DMS53 (cell line): ENCODE measurements at places on chromosomes 6 and 20.
A peak's percentile ranks its signal among the peaks of the same experiment; 100 is the strongest.

DNA sequence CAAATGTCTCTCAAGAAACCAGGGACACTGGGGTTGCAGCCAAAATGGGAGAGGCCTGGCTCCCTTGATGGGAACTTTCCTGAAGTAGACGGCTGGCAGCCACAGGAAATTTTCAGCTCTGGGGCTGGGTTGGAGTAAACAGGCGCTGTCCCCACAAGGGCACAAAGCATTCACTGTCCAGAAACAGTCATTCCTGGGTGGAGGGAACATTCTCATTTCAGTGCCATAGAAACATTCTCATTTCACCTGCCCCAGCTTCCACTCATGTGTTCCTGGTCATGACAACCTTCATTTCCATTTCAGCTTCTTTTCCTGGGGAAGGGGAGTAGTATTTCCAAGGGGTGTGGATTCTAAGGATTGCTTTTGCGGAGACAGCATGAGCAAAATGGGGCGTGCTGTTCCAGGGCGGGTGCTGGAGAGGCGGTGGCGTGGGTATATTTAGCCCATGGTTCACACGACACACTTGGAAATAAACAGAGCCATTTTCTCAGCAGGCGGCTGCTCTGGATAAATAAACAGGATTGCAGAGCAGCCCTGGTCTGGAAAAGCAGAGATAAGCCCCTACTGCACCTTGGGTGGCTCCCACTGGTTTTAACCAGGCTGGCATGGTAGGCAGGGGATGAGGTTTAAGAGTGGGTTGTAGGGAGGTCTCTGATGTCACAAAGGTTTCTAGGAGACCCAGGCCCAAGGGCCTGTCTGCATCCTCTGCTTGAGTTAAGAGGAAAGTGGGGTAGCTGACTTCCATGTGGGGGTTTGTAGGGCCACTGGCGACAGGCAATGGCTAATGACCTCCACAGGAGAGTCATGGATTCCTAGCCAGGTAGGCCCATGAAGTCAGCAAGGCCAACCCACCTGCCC lies 32.9 kb downstream of the COX4I2 start:
- no peak for DNase-seq

- no peak for DNase-seq
Measured at GRCh38 chr6:80158478-80158989, 52.1 kb downstream of the BCKDHB start.

DNA sequence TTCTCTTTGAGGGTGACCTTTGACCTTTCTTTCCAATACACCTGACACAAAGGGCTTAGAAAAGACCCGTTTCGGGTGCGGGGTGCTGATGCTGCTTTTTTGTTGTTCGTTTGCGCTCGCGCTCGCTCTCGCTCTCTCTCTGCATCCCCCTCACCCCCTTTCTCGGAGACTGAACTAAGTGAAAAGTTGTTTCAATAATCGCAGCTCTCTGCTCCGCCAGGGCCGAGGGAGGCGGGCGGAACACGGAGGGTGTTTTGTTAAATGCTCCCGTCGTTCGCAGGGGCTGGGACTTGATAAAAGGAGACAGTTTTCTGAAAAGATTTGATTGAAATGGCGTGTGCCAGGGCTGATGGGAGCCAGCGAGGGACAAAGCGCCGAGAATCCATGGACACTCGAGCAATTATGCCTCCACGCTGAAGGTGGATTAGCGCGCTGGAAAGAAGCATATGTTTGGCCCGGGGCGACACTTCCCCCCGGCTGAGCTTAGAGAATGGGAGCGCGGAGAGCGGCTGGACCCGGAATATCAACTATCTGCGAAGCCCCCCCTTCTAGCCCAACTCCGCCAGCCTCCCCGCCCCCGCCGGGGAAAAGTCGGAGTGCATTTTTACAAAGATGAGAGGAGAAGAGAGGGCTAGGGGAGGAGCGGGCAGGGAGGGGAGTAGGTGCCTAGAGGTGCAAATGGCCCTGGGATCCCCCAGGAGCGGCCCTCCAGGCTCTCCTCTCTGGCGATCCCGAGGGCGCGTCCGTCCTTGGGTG lies 25.0 kb downstream of the TFAP2A start:
- DNase-seq: no peak

- DNase-seq: peak; percentile 75
Measured at GRCh38 chr6:89610149-89610642, 28.4 kb downstream of the LYRM2 start.

GRCh38 chr20:46946181-46946624 lies 51.6 kb downstream of the EYA2 start:
- DNase-seq: no peak
